ENCODE measurements at places on chromosomes 12 and 14. TPM values are rescaled to one million over a fixed set of nuclear protein-coding genes. Genes with fewer than 3 reads are reported as not detected.
A peak's percentile ranks its signal among the peaks of the same experiment; 100 is the strongest.

Gene CABP1
- 0.62 TPM for total RNA-seq

Gene OAS3
- 6.9 TPM for total RNA-seq

Gene TEX22
- total RNA-seq, result 0.14 TPM

Gene MMP19
- 4.5 TPM for total RNA-seq

Gene KLRC2
- total RNA-seq, result not detected

Gene ALG10B
- total RNA-seq, result 4.6 TPM

GRCh38 chr14:58238252-58239243 is 6.1 kb upstream of the PSMA3 start:
- DNase-seq, result no peak

DNA sequence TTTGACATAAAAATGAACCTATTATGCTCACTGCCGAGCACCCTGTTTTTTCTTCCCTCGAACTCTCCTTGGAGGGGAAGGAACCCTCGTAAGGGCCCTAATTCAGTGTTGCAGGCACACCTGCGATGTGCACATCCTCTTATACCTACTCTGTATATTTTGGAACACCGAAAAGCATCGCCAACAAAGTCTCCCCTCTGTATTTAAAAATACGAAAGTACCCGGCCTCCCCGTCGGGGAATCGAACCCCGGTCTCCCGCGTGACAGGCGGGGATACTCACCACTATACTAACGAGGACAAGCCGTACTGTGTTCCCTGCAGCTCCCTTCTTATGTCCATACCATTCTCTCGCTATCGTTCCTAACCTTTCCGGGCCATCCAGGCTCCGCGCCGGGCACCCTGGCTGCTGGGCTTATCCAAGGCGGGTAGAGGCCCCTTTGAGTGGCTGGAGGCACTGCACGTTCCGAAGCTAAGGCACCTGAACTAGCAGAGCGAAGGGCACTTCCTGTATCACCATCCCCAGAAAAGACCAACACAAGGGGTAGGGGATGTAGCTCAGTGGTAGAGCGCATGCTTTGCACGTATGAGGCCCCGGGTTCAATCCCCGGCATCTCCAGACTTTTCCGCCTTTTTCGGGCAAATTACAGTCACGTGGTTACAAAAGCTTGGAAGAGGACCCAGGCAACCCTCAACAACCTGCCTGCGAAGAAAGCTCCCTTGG is 25.1 kb upstream of the UBC start:
- DNase-seq, result peak; percentile 88

- peak; percentile 57 for DNase-seq
These were observed 824 bp downstream of the CCDC177 start for GRCh38 chr14:69573831-69574262.

DNA sequence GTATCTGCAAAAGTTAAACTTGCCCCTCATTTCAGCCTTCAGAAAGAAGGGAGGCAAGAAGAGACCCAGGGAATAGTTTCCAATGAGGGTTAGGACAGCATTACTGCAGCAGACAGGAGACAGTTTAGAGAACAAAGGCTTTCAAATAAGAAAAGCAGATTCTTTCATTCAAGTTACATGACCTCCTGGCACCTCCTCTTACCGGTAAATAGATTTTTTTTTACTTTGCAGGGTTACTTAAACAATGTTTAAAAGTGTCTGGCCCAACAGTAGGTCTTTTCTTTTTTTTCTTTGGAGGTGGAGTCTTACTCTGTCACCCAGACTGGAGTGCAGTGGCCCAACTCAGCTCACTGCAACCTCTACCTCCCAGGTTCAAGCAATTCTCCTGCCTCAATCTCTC is 47.1 kb downstream of the SINHCAF start:
- no peak for DNase-seq

DNA sequence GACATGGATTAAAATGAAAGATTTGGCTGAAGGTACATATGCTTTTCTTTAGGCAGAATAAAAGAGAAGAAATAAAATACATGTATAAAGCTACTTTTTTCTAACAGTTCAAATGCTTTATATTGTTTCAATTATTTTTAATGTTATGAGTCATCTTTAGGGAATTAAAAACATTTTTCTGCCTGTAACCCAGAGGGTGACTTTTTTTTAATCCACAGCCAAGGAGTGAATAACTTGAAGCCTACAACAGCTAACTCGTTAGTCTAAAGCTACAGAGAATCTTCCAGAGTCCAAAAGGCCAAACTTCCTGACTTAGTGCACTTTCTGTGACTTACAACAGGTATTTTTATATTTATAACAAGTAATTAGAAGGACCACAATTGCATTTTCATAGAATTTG is 151.6 kb downstream of the SEC23A start:
- DNase-seq, result no peak

DNA sequence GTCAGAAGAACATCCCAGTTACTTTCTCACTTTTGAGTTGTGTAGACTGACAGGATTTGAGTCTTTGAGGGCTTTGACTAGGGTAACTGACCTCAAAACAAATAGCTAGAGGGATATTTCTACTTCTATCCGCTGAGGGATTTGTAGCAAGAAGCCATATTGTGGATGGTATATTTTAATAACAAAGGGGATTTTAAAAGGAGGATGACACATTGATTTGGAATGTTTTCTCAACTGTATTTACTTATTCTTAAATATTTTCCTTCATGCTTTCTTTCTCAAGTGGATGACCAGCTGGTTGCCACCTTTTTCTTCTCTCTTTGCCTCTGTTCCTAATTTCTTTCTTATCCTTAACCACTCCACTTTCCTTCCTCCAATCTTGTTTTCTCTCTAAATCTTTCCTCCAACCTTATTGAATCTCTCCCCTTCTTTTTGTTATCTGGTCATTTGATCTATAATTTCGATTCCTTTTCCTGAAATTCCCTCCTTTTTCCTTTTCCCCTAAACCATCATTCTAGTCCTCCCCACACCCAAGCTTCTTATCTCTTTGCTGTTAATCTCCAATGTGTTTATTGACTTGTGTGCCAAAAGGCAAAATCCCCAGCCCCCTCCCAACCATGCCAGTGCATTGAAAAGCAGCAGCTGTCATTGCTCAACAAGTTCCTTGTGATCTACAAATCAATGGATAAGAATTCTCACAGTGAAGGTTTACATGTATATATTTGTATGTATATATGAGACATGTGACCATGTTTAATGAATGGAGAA is 411.6 kb downstream of the RAD51B start:
- peak; percentile 41 for DNase-seq

- DNase-seq, result peak; percentile 21
These were observed 197.0 kb upstream of the AMIGO2 start for GRCh38 chr12:47276621-47277309.

DNA sequence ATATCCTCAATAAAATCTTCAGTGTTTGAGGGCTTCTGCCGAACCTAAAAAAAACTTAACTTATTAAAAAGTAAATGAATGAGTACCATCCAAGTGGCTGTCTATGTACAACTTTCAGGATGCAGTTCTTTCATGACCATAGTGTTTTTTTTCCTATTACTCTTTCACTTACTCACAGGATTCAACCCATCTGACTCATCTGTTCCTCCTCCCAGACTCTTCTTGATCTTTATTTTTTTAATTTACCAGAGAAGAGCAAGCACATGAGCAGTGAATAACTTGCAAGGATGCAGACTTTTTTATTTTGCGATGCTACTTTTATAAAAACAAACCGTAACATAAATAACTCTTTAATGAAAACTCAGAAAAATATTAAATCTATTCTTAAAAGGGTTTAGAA is 24.5 kb downstream of the RECQL start:
- DNase-seq, result no peak

DNA sequence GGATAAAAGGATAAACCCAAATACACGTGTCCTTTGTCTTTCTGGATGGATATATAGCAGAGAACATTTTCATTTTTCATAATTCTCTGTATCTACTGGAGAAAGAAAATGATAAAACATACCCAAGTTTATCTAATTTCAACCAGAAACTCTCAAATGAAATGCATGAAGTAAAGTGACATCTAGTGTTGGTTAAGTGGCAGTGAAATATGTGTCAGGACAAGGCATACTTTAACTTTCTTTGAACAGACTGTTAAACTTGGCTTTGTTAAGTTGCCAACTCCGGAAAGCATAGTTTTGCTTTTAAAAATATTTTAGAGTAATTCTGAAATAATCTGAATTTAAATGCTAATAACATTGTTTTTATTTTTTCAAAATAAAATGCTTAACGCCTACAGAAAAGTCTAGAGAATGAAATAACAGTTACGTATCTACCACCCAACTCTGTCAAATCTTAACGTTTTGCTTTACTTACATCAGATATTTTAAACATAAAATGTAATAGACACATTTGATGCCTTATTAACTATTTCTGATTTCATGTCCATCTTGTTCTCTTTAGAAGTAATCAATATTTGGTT is 25.2 kb upstream of the NTN4 start:
- no peak for DNase-seq

GRCh38 chr12:114441545-114441944 is 35.6 kb upstream of the TBX5 start:
- DNase-seq, result no peak

- DNase-seq, result no peak
These were observed 158.3 kb downstream of the KIF26A start for GRCh38 chr14:104296388-104297312.

DNA sequence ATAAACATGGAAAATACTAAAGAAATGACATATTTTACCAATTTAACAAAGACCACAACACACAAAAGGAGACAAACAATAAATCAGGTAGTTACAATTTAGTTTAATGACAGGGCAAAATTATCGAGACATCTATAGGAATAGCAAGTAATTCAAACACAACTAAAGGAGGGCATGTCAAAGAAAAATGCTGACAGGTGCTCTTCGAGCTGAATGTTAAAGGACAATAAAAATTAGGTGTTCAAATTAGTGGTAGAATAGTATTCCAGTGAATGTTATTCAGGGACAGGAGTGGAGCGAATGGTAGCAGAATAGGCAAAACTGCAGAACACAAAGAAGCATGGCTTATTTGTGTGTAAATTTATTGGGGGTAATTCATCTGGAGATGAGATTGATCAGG is 1004.3 kb upstream of the FBXO33 start:
- no peak for DNase-seq

DNA sequence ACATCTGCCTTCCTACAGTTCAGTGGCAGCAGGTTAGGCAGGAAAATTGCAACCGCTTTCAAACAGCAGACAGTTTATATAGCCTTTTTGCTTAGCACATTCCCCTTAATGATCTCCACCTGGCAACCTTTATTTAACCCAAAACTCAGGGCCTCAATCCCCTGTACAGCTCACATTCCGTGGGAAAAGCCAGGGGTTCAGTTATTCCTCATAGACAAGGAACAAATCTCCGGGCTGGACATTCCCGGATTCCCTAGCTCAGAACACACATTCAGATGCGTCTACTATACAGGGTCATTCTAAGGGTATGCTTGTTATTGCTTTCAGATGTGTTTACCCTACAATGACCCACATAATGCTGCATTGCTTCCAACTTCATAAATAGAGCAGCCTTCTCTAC is 73.8 kb upstream of the DCN start:
- DNase-seq, result no peak

Measured in pancreas (tissue), 10 donors.